ENCODE measurements at places on chromosomes 7 and 10.

GRCh38 chr7:79227044-79227443 is 226.4 kb downstream of the MAGI2 start:
- no peak for DNase-seq

GRCh38 chr7:11332865-11333228 is 359.2 kb downstream of the PHF14 start:
- DNase-seq, result no peak

- DNase-seq, result no peak
Observed at GRCh38 chr7:2980401-2981102, 63.1 kb downstream of the CARD11 start.

- DNase-seq, result no peak
Observed at GRCh38 chr10:94852438-94852837, 86.0 kb upstream of the CYP2C9 start.

GRCh38 chr10:133143546-133143945 is 16.5 kb upstream of the KNDC1 start:
- DNase-seq, result no peak

DNA sequence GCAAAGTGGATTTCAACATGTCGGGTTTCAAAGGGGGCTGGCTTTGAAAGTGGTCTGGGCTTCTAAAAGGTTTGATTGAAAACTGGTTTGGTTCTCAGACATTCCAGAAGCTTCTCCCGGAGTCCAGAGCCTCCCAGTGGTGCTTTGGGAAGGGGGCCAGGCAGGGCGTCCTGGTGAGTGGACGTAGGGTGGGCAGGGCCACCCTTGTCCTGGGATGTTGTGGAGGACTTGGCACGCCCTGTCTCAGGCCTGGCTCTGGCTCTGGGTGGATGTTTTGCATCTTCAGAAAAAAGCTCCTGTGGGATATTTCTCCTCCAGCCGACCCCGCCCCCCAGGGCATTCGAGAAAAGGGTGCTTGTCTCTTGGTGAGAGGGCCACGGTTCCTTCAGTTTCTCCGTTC is 31.2 kb downstream of the GRIFIN start:
- DNase-seq, result no peak

- DNase-seq, result no peak
Observed at GRCh38 chr7:28560767-28561166, 148.4 kb downstream of the CREB5 start.

DNA sequence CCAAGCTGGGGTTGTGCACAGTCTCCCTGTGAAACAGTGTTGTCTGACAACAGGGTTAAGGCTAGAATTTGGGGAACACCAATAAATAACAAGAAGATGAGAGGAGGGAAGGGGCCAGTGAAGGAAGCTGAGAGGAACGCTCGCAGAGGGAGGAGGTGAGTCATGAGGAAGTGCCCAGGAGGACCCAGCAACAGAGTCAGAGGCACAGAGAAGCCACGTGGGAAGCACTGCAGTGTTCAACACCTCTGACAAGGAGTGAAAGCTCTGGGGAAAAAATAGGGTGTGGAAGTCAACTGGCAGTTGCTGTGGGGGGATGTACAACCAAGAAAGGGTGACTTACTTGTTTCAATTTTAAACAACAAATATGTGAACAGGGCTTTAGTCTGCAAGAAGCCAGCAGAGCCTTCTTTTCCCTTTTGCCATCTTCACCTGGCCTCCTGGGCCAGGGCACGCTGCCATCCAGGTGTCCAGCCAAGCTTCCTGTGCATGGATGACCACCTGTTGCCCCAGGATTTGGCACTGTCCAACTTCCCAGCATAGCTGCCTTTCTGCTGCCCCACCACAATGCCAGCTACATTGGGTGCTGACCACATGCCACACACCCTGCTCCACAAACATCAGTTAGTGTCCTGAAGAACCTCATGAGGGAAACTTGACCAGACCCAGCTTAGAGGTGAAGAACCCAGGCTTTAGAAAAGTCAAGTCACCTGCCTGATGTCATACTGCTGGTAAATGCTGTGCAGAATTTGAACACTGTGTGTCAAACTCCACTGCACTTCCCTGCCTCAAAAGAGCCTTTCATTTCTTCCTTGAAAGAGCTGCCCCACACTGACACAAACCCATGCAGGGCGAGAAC is 69.6 kb downstream of the ATXN7L1 start:
- DNase-seq, result no peak

- no peak for DNase-seq
Observed at GRCh38 chr10:21912625-21913024, 90.9 kb downstream of the DNAJC1 start.

- no peak for DNase-seq
Observed at GRCh38 chr10:114327537-114328440, 76.5 kb downstream of the AFAP1L2 start.

- no peak for DNase-seq
Observed at GRCh38 chr7:148770004-148770403, 71.3 kb downstream of the CUL1 start.

DNA sequence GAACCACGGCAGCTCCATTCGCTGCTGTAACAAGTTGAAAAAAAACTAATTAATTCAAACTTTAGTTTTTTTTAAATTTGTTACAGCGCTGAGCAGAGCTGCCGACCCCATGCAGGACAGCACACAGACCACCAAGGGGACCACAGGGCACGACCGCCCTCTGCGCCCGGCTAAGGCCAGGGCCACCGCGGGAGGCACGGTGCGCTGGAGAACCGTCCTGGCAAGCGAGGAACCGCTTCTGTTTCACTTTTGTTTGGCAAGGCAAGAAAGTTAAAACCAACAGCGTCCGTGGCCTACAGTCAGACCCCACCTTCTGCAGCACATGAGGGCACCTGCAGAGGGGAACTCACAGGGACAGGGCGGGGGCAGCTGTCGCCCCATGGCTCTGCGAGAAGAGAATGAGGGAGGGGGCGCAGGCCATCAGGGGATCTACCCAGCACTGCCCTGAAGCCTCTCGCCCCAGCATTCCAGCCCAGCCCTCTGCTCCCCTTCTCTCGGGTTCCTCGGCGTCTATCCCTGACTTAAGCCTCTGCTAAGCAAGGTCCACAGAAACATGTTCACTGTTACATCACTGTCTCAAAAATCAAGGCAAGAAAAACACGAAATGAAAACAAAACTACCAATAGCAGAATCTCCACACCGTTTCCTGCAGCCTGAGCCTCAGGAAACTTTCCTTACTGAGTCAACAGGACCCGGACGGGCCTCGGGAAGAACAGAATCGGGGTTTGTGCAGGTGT is 204.4 kb downstream of the DIP2C start:
- DNase-seq, result no peak

- no peak for DNase-seq
Observed at GRCh38 chr10:13613519-13613918, 26.8 kb downstream of the PRPF18 start.

DNA sequence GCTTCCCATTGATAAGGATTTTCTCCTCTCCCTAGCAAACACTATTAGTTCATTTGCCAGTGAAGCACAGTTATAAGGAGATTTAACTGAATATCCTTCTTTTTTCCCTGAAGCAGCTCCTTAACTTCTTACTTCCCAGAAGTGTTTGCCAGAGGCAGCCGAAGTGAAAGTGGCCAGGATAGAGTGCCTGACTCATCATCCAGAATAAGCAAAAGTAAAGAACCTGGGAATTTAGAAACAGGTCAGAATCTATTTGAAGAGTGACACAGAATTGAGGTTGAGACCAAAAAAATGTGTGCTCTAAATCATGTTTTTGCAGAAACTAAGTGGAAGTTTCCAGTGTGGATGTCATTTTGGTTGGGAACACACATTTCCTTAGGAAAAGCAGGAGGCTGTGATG is 249.6 kb upstream of the VWC2 start:
- DNase-seq, result no peak

GRCh38 chr10:52977581-52977980 is 205.0 kb upstream of the MBL2 start:
- no peak for DNase-seq

Data from SK-N-MC (cell line).